Memory B cell (primary cell): ENCODE measurements at places on chromosomes 4 and X.

GRCh38 chrX:16903274-16904022, 33.3 kb upstream of the RBBP7 start:
- no peak for DNase-seq

DNA sequence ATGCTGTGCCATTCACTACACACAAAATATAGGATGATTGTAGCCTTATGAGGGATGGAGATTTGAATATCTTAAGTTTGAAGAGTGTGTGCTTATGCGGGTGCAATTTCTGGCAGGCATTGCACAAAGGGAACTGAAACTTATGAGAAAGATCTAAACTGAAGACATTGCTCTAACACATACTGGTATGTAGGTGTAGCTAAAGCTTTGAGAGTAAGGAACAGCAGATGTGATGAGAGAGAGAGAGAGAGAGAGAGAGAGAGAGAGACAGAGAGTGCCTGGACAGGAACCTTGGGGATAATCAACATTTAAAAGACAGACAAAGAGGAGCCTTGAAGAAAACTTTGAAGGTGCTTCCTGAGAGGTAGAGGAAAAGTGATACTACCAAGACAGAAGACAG, 379.7 kb downstream of the SPRY1 start:
- no peak for DNase-seq

- DNase-seq = no peak
Observed at GRCh38 chrX:20363275-20363674, 96.6 kb upstream of the RPS6KA3 start.

- DNase-seq = no peak
Observed at GRCh38 chr4:40046311-40046980, 10.2 kb upstream of the N4BP2 start.

DNA sequence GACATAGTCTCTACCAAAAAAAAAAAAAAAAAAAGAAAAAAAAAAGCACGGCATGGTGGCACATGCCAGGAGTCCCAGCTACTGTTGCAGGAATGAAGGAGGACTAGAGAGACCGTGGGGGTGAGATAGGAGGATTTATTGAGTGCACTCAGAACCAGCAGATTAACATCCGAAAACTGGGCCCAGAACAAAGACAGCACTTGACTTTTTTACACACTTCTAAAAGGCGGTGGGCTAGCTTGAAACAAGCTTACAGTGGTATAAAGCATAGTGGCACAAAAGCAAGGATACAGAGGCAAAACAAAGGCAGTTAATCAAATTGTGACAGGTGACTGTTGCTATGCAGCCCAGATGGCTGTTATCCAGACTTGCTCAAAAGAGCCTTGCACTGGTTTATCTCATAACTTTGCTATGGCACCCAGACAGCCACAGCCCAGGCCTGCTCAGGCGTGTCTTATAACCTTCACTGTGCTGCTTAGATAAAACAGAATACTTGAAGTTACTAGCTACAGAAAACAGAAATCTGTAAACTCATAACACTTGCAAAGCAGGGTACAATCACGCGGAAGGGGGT, 9.9 kb upstream of the PI4K2B start:
- peak; percentile 14 for DNase-seq

GRCh38 chr4:165505958-165506837, 127.4 kb downstream of the CPE start:
- no peak for DNase-seq

DNA sequence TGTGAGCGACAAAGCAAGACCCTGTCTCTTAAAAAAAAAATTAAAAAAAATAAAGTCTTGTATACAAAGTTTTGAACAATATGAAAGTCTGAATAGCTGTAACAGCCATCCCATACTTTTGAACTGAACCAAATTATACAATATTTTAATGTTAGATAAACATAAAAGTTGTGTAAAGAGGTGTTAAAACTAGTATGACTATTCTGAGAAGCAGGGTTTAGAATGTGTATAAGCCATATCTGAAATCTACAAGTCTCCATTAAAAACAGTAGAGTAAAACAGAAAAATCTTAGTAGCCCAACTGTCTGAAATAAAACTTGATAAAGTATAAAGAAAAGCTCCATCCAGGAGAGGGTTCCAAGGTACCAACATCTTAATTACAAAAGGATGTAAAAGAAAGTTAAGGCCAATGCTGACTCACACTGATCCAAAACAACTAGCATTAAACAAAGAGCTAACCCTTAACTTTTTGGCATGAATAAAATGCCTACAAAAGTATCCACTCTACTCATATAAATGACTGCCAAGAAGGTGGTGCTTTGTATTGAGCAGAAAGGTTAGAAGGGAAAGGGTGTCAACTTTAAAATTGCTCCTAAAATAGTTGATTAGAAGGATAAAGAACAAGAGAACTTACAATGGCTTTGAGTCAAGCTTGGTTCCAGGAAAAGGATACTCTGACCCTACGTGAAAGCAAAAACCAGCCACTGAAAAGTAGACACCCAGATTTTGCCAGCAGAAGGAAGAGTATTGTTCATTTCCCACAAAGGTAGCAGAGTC, 18.5 kb downstream of the CNOT6L start:
- no peak for DNase-seq

DNA sequence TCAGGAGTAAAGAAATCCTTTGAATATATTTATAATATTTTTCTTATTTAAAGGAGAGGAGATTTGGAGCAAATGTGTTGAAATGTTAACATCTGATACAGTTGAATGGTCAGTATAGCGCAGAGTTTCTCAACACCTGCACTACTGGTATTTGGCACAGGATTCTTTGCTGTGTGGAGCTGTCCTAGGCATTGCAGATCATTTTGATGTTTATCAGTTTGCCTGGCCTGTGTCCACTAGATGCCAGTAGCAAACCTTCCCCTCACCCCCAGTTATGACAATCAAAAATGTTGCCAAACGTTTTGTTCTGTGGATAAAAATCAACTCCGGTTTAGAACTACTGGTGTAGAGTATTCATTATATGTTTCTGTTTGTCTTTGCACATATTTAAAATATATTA, 765.3 kb upstream of the SLIT2 start:
- DNase-seq = no peak

GRCh38 chr4:169015186-169015623, 5.2 kb upstream of the CBR4 start:
- DNase-seq = no peak

GRCh38 chr4:108730579-108730978, 32.3 kb downstream of the ETNPPL start:
- no peak for DNase-seq

GRCh38 chr4:105956569-105956968, 61.3 kb downstream of the NPNT start:
- no peak for DNase-seq

- DNase-seq = no peak
Observed at GRCh38 chr4:176358083-176358469, 38.3 kb downstream of the SPCS3 start.

GRCh38 chrX:113929004-113929403, 654.9 kb upstream of the HTR2C start:
- no peak for DNase-seq

GRCh38 chr4:76738086-76738931, 159.6 kb downstream of the SOWAHB start:
- no peak for DNase-seq

DNA sequence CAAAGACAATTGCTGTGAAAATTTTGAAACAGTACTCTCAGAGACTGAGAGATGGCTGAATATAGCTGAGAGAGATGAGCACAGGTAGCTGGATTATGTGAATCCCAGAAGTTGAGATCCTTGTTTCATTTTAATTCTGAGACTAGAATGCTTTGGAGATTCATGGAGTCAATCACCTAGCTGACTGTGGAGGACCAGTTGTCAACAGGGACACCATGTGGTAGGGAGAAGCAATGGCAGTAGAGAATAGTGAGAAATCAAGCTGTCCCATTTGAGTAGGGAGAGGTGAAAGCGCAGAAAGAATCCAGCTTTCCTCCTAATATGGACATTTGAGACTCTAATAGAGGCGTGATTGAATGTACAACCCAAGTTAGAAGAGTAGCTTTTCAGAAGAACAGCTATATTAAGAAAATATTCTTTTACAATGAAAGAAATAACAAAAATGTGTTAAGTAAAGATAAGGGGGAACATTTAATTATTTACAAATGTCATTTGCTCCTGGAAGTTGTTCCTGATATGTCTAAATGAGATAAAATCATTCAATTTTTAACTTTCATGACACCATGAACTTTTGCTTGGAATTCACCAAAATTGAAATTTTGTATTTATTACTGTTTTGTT, 30.3 kb upstream of the GLRB start:
- DNase-seq = no peak

- no peak for DNase-seq
Observed at GRCh38 chr4:159003420-159004253, 99.2 kb upstream of the RAPGEF2 start.

DNA sequence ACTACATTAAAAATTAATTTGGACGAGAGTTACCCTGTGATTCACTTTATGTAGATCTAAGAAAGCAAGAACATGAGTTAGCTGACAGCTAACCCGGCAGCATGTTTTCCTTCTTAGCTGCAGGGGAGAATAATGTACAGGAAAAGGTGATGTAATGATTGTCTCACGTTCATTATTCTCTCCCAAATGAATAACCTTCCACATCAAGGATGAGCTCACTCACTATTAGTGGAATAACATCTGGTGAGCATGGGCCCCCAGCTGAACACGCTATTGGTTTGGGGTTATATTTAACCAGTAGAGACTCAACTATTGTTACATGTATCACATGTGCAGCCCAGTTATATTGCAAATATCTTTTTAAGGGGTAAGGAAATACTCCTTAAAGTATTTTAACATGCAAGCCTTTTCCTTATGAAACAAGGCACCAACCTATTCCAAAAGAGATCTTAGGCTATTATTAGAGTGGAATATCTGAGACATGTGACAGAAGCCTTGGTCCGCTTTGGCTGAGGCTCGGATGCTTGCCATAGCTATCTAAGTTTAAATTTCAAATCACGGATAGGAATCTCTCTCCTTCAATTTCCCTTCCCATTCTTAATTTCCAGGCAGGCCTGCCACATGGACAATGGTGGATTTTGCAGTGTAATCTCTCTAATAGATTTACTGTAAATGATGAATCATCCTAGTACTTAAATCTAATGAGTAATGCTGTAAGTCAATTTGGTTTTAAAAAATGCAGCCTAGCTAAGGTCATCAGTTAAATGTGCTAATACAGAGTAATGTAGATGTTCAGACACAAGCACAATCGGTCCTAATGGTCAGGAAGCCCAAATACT, 99.0 kb upstream of the OTUD4 start:
- no peak for DNase-seq

- DNase-seq = no peak
Observed at GRCh38 chrX:130716781-130717413, 186.1 kb downstream of the ENOX2 start.

DNA sequence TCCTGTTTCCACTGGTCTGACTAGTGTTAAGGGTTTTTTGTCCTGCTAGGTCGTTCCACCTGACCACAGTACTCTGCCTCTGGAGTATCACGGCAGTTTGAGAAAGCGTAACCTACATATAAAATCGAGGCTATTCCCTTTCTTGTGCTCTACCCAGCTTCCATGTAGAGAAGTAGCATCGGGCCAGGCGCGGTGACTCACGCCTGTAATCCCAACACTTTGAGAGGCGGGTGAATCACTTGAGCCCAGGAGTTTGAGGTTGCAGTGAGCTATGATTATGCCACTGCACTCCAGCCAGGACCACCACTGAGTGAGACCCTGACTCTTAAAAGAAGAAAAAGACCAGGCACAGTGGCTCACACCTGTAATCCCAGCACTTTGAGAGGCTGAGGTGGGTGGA, 7.5 kb downstream of the PPEF1 start:
- no peak for DNase-seq

DNA sequence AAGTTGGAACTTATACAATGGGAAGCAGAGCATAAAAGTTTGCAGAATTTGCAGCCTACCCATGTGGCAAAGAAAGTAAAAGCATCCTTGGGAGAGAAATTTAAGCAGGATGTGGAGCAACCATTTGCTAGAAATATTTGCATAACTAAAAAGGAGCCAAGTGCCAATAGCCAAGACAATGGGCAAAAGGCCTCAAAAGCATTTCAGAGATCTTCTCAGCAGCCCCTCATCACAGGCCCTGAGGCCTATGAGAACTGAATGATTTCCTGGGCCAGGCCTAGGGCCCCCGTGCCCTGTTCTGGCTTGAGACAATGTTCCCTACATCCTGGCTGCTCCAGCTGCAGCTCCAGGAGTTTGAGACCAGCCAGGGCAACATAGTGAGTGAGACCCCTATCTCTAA, 25.3 kb upstream of the RAB28 start:
- DNase-seq = no peak

DNA sequence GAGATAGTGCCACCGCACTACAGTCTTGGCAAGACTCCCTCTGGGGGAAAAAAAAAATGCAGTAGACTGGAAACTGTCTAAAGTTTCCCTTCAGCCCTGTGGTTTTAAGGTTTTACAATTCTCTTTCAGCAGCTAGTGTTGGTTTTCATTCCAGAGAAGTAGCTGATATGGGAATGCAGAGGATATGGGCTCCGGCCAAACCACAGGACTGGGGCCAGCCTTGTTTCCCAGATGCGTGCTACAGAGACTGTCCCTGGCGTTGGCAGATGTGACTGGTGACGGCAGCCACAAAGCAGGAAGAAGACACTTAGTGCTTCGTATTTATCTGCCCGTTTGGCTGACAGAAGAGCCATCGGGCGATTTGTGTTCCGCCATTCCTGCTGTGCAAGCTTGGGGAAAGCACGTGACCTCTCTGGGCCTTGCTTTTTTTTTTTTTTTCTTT, 43.2 kb downstream of the ZBTB49 start:
- DNase-seq = no peak

- no peak for DNase-seq
Observed at GRCh38 chr4:164304861-164305260, 449.1 kb upstream of the SMIM31 start.

- no peak for DNase-seq
Observed at GRCh38 chrX:49276671-49277534, 7.3 kb downstream of the PPP1R3F start.

DNA sequence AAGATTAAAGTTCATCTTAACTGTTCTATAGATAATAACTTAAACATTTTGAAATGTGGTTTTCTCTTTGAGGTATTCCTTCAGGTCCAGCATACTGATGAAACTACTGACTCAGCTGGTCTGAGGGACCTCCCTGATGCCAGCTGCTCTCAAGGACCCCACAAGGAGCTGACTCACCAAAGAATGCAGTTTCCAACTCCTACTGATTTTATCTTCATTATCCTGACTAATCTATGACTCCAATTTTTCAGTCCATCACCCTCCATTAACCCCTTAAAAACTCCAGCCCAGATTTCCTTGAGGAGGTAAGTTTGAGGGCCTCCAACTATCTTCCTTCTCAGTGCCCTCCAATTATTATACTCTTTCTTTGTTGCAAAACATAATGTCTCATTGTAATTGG, 1.4 kb upstream of the UGT2B4 start:
- DNase-seq = no peak

- no peak for DNase-seq
Observed at GRCh38 chr4:133058701-133059100, 90.4 kb upstream of the PCDH10 start.

DNA sequence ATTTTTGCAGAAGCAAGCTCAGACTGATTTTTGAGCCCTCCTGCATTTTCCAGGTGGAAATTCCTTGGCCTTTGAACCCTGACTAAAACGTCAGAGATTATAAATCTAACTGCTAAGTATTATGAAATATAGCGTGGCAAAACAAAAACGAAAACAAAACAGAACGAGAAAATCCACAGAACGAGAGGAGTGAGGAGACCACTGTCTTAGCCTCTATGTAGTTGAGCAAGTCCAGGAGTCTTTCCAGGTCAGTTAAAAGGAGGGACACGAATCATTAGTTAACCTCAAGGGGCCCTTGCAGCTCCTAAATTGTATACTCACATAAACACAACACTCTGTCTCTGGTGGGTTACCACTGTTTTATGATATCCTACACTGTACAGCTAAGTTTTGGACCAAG, 80.2 kb downstream of the SYNPO2 start:
- DNase-seq = no peak
